ENCODE measurements at places on chromosomes 16 and 17.

DNA sequence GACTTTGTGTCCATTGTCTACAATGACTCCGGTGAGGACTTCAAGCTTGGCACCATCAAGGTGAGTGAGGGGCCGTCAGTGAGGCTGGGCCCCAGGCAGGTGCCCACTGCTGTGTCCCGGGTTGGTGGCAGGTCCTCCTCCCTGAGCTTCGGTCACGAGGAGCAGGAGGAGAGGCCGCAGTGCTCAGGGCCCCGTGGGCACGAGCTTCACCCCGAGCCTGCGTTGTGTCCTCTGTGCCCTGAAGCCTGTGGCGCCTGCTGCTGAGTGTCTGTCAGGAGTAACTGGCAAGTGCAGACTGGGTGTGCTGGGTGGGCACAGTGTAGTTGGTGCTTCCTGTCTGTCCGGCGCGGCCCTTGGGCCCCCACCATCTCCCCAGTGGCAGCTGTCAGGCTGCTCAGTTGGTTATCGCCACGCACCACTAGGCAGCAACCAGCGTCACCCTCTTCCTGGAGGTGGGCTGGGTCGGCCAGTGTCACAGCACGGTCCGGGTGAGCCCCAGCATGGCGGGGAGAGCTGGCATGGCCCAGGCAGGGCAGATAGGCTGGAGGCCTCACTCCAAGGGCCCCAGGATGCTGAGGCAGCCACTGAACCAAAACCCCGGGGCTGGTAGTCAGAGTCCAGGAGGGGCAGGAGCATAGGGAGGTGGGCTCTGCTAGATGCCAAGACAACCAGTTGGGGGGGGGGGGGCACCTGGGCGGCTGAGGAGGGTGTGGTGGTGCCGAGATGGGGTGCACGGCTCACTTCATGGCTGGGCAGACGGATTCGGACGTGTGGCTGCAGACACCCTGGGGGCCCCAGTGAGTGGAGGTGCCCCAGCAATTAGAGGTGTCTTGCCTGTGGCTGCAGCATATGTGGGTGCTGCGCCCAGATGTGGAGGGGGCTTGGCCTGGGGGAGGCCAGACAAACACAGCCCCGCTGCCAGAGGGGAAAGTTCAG is 39.3 kb downstream of the TSC2 start:
- no peak for DNase-seq

DNA sequence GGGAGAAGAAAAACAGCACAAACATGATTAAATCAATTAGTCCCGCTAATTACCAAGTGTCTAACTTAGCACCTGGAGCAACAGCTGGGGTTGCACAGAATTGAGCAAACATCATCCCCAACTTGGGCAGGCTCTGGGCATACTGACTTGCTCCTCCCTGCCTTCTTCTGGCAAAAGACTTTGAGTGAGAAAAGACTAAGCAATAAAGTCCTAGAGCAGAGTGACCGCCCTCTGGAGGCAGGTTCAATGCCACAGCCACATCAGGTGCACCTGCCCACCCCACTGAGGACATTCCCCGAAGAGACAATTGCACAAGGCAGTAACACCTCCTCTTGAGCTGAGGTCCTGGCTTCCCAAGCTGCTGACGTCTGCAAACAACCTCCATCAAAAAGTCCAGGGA is 358.3 kb downstream of the SOX9 start:
- no peak for DNase-seq

DNA sequence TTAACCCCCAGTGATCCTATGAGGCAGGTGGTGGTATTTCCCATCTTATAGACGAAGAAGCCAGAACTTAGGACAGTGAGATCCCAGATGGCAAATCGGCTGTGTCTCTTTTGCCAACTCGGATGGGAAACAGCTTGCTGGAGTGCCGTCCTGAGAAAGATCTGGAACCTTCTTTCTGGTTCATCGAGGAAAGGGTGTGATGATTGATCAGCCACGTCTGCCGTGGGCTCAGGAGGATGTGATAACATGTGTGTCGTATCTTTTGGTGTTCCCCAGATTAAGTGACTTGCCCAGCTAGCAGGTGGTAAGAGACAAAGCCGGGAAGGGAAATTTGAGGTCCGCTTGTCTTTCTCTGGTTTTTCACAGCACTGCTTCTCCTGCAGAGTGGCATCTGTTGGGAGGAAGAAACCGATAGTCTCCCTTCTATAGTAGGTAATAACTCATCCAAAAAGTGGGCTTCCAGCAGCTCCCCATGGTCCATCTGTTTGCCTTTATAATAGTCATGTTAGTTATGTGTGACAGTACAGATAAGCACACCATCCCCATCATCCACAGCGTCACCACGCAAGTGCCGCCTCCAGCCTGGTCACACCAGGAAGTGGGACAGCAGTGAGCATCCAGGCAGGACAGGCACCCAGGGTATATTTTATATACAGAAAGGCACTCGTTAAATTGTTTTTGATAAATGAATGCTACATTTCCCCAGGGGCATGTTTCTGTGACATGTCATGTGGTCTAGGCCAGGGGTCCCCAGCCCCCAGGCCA is 175.5 kb downstream of the KATNIP start:
- DNase-seq = no peak

GRCh38 chr17:47223007-47223406 is 13.9 kb downstream of the MYL4 start:
- no peak for DNase-seq

DNA sequence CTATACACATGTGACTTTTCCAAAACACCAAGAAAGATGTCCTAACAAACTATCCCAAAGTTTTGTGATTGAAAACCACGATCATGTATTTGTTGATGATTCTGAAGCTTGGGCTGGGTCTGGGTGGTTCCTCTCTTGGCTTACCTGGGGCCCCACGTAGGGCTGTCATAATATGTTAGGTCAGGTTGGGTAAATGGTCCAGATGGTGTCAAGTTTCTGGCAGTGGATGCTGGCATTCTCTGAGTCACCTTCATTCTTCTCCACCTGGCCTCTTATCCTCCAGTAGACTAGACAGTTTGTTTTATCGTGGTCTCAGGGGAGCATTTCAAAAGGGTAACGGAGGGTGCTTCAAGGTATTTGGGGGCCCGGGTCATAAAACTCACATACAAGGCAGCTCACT is 39.4 kb downstream of the SYCE1L start:
- DNase-seq = no peak

- no peak for DNase-seq
These were observed 121.7 kb downstream of the MYO1D start for GRCh38 chr17:32755045-32755805.

DNA sequence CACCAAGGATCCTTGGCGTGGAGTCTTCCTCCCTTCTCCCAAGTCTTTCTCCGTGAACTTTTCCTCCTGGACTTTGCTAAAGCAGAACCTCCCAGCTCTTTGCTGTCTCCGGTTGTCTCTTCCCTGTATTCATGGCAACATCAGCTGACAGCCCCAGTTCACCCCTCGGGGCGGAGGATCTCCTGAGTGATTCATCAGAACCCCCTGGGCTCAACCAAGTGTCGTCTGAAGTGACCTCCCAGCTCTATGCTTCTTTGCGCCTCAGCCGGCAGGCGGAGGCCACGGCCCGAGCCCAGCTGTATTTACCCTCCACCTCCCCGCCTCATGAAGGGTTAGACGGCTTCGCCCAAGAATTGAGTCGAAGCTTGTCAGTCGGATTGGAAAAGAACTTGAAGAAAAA is 943 bp downstream of the CNTROB start:
- DNase-seq = no peak

- DNase-seq = no peak
These were observed 5.9 kb upstream of the DNAH17 start for GRCh38 chr17:78583091-78583490.

DNA sequence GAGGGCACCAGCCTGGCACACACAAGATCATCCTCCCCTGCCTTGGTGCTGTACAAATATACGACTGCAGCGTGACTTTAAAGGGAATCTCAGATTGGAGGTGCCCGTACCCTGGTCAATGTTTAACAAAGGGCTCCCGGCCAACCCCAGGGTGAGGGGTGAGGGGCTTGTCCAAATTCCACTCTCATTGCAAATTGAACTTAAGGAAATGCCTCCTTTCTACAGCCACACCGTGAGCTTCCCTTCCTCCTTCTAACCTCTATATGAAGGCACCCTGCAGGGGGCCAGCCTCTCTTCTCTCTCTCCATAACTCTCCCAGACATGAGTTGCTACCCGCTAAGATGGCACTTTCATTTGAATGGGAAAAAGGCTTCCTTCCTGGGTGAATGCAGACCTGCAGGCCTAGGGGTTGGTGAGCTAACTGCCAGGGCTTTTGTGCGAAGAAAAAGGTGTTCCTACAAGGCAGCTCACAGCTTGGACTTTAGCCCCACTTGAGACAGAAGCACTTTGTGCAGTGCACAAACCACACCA is 76.6 kb downstream of the IRF8 start:
- DNase-seq = no peak

DNA sequence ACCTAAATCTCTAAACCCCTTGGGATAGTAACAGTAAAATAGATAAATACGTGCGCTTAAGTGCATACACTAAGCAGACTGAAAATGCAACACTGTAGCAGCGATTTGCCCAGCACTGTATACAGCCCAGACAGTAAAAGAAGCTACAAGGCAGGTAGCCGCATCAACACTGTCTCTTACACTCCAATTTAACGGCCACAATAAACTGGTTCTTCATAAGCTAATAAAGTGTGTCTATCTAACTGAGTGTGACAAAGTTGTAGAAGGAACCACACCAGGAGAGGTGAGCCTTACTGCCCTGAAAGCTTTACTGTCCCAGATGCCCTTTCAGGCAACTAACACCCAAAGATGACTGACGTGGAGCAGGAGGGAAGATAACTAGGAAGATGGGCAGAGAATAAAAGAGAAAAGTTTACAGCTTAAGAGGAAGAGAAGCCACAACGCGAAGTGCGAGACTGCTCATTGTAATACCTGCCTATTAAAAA is 847 bp downstream of the ZDHHC7 start:
- DNase-seq = no peak

DNA sequence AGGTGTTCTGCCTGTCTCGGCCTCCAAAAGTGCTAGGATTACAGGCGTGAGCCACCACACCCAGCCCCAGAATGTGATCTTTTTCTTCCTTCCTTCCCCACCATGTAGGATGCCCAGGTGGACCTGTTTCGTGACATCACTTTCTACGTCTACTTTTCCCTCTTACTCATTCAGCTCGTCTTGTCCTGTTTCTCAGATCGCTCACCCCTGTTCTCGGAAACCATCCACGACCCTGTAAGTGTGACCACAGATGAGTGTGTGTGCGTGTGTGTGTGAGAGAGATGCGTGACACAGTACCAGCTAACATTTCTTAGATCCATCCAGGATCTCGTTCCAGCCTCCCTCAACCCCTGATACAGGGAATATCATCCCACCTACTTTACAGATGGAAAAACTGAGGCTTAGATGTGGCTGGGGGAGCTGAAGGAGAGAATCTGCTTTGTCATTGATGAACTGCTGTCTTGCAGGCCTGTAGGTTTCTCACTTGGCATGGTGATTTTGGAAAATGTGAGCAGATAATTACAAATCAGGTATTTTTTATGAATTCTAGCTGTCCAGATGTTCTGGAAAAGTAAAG is 67.1 kb downstream of the ABCC1 start:
- DNase-seq = no peak

- no peak for DNase-seq
These were observed 85.0 kb downstream of the NOG start for GRCh38 chr17:56678249-56679114.

DNA sequence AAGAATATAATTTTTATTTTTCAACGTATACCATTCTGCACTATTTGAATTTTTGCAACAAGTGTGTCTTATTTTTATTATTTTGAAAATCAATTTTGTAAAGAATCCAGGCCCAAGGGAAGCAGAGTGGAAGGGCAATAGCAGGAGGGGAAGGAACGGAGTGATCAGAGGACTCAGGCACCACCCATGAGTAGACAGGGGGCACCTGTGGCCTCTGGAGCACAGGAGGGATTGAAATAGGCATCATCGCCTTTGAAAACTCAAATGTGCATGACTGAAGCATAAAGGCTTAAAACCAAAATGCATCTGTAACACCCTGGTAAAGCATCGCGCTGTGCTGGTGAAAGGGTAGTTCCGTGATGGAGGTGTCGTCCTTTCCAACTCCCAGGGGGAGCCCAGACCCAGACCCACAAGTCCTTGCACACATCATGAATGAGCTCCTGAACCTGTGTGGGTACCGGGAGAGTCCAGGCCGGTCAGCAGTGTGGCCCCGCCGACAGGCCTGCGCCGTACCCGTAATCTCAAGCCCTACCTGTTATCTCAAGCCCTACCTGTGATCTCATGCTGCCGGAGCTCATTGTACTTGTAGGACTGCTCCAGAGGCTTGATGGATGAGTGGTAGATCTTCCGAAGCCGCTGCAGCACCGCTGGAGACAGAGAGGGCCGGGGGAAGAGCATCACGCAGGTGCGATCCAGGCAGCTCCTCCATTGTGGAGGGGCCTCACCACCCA is 39.1 kb downstream of the SRL start:
- DNase-seq = no peak

GRCh38 chr16:74305978-74306784 is 9.6 kb downstream of the PSMD7 start:
- DNase-seq = no peak

- no peak for DNase-seq
These were observed 28.1 kb upstream of the GSG1L start for GRCh38 chr16:28091656-28092055.

DNA sequence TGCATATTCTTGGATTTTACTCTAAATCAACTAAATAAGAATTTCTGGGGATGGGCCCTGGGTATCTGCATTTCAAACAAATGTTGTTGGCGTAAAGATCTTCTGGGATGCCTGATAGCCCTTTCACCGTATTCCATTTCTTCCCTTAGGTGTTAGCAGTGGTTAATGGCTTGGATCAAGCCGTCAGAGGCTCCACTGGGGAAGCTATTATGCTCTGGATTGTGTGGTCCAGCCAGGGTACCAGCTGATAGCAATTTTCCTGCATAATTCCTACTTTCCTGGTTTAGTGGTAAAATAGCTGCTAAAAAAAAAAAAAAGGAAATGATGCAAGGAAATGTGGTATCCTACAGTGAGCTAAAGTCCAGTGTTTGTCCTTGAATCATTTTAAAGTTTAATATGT is 365.1 kb downstream of the CDH8 start:
- no peak for DNase-seq

DNA sequence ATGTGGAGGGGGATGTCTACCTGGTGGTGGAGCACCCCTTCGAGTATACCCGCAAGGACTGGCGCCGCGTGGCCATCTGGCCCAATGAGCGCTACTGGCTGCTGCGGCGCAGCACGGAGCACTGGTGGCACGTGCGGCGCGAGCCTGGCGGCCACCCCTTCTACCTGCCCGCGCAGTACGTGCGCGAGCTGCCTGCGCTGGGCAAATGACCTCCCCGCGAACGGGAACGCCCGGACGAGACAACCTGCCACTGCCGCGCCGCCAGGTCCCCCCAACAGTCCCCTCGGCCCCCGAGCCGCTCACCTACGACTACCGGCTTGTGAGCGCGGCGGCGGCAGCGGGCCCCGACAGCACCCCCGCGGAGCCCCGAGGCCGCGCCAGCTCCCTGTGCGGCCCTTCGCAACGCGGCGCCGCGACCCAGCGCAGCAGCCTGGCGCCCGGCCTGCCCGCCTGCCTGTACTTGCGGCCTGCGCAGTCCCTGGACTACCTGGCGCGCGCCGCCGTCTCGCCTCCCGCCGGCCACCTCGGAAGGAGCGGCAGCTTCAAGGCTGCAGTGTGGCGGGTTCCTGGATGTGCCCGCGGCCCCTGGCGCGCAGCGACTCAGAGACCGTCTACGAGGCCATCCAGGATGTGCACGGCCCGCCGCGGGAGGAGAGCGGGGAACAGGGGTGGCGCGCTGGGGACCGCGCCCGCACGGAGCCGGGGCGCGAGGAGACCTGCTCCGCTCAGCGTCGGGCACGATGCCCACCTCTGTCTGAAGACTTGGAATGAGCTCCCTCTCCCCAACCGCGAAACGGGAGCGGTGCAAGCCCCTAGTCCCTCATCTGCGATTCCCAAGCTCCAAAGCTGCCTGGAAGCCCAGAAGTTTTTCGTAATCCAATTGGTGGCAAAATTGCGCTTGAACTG is 48.7 kb upstream of the AMZ2 start:
- DNase-seq = no peak

Measured in stimulated activated CD4-positive, alpha-beta T cell treated with anti-CD3 and anti-CD28 coated beads, Interleukin-12 subunit alpha, Interleukin-12 subunit beta, amount 100 ng/mL, for 4 hours (primary cell).